ENCODE measurements at places on chromosomes 4 and X.
A peak's percentile ranks its signal among the peaks of the same experiment; 100 is the strongest.

DNA sequence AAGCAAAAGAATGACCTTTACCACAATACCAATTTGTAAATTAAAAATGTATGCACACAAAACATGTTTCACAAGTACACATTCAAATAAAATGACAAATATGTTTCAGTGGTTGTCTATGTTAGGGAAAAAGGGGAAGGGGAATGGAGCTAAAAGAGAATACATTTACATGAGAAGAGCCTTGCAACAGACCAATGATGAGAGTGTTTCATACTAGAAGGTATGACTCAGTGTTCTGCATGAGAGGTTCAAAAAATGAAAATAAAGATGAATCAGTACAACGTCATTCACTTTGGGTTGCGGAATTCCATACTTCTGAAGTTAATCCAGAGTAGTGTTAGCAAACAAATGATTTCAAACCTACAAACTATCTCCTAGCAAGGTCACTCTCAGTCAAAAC lies 51.7 kb downstream of the RPGR start:
- peak; percentile 87 for DNase-seq

DNA sequence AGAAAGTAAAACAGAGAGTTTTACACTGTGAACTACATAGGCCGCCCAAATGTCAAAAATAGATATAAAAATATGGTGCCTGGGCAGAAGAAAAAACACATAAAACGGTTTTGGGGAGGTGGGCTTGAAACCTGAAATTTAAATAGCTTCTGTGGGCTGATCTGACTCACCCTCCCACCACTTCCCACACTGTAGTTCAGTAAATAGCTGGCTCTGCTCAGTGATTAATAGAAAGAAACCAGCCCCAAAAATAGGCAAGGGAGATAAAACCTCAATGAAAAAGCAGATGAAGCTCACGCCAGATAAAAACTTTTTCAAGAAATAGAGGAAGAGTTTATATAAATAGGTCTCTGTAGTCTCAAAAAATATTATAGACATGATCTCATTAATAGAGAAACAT lies 13.2 kb upstream of the COX7B2 start:
- no peak for DNase-seq

GRCh38 chrX:19893727-19894126 lies 6.3 kb upstream of the SH3KBP1 start:
- peak; percentile 76 for DNase-seq

DNA sequence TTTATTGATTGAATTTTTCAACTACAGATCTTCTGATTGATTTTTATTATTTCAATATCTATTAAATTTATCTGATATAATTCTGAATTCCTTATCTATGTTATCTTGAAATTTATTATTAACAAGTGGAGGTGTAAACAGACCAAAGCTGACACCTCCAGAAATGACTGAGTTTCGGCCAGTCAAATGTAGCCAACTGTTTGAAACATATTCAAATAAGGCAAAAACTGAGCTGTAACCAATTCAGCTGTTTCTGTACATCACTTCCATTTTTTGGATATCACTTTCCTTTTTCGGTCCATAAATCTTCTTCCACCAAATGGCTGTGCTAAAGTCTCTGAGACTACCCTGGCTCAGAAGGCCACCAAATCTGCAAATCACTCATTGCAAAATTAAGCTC lies 2127.3 kb upstream of the AGA start:
- no peak for DNase-seq

DNA sequence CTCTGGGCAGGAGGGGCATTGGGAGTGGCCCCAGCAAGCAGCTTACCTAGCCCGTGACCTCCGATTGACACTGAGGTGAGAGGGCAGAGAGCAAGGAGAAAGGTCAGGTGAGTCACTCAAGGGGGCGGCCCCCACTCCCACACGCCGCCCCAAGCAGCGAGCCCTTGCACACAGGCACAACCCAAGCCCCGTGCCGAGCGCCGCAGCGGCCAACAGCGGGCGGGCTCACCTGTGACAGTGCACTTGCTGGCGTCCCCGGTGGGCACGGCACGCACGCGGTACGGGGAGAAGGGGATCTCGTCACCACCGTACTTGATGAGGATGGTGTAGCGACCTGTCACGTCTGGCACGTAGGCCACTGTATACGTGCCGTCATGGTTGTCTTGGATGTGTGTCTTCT lies 17.2 kb downstream of the FLNA start:
- DNase-seq: no peak

DNA sequence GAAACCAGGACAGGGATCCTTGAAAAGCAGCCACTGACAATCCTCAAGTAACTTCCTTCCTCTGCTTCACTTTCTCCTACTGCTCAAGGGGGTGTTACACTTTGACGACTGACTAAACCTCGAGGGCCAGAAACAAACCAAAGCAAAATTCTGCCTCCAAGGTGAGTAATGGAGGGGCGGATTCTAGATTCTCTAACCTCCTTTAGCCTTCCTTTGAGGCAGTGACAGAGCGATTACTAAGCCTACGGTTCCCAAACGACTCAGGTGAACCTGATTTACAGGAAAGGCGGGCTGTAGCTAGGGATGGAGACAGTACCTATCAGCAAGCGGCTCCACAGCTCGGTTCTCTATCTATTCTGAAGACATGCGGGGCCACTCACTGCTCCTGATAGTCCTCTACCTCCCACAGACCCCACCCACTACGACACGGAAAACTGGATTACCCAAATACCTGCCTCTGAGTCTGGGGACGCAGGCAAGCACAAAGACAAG lies 487 bp downstream of the TBCK start:
- peak; percentile 57 for DNase-seq

DNA sequence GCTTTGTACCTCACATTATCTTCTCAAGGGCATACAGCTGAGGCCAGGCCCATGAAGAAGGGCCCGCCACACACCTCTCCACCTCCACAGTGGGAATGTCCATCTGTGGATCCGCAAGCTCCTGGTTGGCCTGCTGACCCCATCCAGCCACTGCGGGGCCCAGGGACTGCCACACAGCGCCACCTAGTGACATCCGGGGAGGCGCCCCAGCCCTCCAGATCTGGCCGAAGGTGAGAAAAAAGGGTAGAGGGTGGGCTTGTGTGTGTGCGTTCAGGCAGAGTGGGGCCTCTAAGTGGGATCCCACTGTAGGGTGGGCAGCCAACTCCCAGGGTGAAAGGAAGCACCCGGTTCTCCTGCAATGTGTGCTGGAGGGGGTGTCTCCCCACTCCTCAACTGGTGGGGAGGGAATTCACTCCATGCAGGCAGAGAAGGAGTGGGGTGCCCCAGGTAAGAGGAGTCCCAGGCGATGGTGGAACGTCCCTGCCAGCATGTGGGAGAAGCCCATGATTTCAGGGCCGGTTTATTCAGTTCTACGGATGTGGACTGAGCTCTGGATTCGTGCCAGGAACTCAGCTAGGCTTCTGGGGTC lies 117.3 kb downstream of the ENPP6 start:
- DNase-seq: no peak

- no peak for DNase-seq
These were observed 93.5 kb downstream of the TBCK start for GRCh38 chr4:106222548-106222947.

DNA sequence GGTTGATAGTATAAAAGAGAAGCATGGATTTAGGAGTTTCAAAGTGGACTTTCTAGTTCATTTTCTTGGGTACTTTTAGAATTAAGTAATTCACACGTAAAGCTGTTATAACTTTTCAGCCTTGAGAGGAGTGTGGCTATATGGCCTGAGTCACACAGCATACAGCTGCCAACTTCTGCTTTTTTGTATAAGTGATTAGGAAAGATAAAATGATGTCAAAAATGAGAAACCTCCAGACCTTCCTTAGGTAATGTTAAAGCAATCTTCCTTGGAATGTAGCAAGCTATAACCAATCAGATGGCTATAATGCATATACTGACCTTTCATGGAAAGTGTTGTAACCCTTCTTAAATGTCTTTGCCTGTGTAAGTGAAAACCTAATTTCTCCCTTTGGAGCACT lies 39.2 kb downstream of the RAB40AL start:
- DNase-seq: peak; percentile 61

DNA sequence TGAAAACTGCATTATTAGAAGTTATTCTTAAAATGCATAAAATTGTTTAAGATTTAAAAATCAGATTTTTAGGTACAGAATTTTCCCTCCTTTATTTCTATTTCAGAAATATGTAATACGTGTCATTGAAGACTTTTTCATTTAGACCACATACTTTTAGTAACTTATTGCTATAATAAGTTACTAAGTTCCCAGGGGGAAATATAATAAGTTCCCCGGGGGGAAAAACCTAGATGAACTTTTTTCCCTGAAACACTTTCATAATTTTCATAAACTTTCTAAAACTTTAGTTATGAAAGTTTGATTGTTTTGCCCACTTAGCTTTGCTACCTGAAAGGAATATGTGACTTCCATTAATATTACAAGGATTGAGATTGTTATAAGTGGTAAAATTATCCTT lies 1341.5 kb upstream of the IGFBP7 start:
- DNase-seq: no peak

GRCh38 chr4:1896658-1896991 lies 25.4 kb downstream of the NSD2 start:
- no peak for DNase-seq
